ENCODE measurements at places on chromosomes 4 and X.

DNA sequence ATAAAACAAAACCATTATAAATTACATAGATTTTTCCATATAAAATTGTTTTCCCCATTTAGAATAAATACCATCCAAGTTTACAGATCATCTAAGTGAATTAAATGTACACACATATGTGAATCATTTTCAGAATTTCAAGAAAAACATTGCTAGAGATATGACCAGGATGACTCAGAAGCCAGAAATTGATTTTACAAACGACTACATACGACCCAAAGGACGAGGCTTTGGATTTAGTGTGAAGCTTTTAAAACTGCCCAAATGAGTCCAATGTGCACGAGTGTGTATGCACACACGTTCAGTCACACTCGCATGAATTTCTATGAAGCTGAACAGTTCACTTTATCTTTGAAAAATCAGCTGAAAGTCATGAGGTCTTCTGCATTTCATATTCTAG, 37.9 kb downstream of the MFAP3L start:
- DNase-seq: no peak

DNA sequence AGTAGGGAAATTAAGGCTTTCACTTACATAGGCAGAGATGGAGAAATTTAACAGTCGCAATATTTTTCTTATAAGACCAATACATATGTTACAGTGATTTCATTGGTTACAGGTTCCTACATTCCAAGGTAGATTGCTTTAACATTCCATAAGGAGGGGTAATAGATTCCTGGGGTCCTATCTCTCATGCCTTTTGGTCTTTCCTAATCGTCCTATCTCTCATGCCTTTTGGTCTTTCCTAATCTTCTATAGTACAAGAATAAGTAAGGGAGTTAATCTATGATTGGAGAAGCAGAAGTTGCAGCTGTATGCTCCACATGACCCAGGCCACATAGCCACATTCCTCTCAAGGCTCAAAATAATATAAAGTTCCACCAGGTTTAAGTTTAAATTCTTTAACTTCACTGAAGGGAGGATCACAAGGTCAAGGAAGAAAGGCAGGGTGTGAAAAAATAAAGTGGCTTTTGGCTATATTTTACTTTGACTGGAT, 285.0 kb upstream of the BOD1L1 start:
- DNase-seq: no peak

GRCh38 chr4:96993560-96993959, 1149.7 kb downstream of the STPG2 start:
- DNase-seq: no peak

DNA sequence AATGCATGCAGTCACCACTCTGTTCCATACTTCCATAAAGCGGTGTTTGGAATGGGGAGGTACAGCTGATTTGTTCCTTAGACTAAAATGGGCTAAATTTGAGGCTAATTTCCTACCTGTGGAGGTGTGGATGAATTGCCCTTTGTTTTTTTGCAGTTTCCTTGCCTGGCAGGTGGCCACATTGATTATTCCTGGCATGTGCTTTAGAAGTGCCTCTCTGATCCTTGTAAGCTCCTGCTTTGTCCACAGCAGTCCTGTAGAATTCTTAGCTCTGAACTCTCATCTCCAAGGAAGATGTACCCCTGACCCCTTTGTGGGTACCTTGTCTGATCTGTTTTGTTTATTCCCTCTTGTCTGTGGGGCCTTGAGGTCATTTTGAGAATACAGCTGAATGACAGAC, 136.8 kb downstream of the ADGRL3 start:
- DNase-seq: no peak

DNA sequence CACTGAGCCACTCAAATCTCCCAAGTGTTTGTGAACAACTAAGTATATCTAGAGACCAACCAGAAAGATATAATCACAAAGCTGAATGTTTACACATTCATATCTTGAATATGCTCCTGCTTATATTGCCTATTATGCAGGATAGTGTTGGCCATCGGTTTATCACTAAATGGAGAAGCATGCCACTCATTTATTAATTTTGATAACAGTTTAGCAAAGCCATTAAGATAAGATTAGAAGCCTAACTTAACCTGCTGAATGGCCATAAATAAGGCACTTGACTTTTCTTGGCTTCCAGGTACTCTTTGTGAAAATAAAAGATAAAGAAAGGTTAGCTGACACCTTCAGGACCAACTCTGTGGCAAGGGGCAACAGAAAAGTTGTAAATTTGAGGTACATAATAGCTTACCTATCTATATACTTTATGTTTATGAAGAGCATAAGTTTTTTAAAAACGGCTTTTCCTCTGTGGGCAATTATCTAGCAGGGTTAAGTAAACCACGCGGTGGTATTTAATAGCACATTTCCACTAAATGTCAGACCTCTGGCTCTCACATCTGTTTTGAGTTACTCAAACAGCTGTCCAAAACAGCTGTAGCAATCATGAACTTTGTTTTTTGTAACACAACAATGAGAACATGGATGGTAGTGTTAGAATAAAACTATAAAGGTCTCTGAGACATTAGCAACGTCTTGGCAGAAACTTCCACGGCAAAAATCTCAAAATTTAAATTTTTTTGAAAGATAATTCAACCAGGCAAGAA, 58.8 kb upstream of the FTHL17 start:
- DNase-seq: no peak

GRCh38 chr4:152117054-152117453, 356.2 kb upstream of the GATB start:
- no peak for DNase-seq

- DNase-seq: no peak
Observed at GRCh38 chr4:165136529-165136928, 23.9 kb upstream of the TMEM192 start.

GRCh38 chrX:104112326-104112951, at the start of gene ZCCHC18:
TSS of gene ZCCHC18 (plus strand) at chrX:104112523. CDS start at chrX:104114112, 1,589 bp downstream.
- DNase-seq: no peak

DNA sequence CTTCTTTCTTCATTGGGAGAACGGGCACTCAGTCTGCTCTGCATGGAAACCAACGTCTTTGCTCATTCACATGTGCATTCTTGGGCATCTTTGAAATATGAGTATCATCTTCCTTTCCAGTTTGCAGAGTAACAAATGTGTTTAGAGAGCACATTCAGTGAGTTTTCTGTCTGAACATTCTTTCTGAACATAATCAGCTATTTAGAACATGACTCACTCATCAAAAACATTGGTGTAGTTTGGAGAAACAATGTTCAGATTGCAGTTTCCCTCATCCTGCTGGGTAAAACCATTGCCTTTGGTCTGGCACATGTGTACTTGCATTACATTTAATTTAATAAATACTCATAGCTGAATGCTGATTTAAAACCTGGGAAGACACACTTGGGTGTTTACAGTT, 81.5 kb upstream of the F9 start:
- DNase-seq: no peak
